Stimulated activated naive CD8-positive, alpha-beta T cell treated with anti-CD3 and anti-CD28 coated beads, Interleukin-15, Interleukin-2, amounts not matched to agents 100 U/mL and 50 U/mL, for 24 hours (primary cell): ENCODE measurements at places on chromosomes 6 and 20.

DNA sequence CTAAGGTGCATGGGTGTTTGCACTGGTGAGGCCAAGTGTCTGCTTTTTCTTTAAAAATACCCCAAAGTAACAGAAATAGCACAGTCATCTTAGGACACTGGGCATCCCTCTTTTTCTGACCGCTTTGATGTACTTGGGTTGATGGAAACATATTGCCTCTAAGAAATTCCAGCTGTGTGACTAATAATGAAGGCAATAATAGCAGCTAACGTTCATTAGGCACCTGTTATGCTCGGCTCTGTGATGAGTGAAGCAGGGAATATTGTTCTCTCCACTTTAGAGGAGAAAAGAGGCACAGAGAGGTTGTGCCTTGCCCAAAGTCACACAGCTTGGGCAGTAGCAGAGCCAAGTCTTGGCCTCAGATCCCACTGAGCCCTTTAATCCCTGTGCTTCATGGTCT lies 100.7 kb downstream of the F13A1 start:
- no peak for DNase-seq

- DNase-seq: no peak
Measured at GRCh38 chr20:56244259-56244658, 4.3 kb upstream of the MC3R start.

- no peak for DNase-seq
Measured at GRCh38 chr20:23588434-23589403, 17.0 kb downstream of the CST9 start.

- no peak for DNase-seq
Measured at GRCh38 chr20:23225407-23226060, 125.1 kb upstream of the NXT1 start.
